ENCODE measurements at places on chromosomes 16 and 17.

- no peak for DNase-seq
Measured at GRCh38 chr17:31548709-31549108, 157.2 kb downstream of the RAB11FIP4 start.

DNA sequence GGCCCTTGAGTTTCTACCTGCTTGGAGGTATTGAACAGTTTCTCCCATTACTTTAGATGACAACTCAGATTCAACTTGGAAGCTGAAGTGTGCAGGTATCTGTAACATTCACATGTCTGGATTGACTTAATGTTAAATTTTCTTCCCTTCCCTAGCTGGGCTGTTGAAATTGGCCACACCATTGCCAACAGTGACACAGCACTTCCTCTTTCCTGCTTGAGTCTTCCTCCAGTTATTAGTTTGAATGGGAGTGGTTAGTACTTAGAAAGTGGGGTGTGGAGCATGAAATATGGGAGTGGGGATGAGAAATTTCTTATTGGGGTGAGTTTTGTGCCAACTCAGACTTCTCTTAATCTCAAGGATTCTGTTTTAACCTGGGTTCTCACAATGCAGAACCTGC, 454.9 kb downstream of the KCNJ2 start:
- no peak for DNase-seq

DNA sequence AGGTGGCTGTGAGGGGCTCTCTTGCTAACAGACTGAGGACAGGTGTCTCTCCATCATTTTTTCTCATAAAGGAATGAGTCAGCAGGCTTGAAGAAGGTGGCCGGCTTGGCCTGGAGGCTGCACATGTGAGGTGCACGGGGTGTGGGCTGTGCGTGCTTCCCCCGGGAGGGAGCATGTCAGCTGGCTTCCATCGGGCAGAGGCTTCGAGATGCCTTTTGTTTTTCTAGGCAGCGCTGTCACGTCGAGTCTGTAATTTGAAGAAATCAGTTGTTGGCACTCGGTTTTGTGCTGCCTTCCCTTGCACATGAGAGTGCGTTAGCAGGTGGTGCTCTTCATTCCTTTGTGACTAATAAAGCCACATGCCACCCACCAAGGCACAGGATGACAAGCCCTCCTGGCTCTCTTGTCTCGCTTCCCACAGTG, 89.7 kb downstream of the NPIPB11 start:
- DNase-seq, result no peak

GRCh38 chr16:3974751-3975150, 94.2 kb upstream of the CREBBP start:
- DNase-seq, result no peak

GRCh38 chr16:77974883-77975282, 47.5 kb upstream of the CLEC3A start:
- no peak for DNase-seq

Measured in cortex of kidney (tissue), 1 donor.